ENCODE measurements at places on chromosomes 4 and X.

DNA sequence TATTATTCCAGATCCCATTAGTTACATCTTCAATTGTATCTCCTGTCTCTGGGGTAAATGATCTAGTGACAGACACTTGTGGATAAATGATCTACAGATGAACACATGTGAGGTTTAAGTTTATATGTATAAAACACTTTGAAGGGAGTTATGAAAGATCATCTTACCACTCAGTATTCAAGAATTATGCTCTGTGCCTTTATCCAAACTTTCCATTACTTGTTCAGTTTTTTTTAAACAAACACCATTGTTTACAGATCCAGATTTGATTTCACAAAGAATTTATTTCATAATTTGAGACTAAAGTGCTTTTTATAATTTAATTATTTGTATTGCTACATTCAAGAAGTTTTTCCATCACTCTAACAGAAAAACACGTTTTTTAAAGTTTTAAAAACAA, 142.5 kb downstream of the HHIP start:
- no peak for DNase-seq

DNA sequence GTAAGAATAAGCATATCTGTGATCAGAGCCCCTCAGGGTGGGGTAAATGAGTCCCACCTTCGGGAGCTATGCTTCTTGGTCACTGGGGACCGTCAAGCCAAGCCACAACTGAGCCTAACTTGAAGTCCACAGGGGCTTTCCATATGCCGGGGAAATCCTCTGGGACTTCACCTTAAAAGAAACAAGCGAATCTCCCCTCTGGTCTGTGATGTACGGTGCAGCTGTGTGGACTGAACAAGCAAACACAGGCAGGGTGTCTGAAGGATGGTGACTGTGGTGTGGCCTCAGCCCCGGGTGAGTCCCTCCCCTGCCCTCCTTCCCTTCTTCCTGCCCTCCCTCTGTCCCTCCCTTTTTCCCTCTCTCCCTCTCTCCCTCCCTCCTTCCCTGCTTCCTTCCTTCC, 29.7 kb upstream of the PPP2R2C start:
- DNase-seq, result no peak

DNA sequence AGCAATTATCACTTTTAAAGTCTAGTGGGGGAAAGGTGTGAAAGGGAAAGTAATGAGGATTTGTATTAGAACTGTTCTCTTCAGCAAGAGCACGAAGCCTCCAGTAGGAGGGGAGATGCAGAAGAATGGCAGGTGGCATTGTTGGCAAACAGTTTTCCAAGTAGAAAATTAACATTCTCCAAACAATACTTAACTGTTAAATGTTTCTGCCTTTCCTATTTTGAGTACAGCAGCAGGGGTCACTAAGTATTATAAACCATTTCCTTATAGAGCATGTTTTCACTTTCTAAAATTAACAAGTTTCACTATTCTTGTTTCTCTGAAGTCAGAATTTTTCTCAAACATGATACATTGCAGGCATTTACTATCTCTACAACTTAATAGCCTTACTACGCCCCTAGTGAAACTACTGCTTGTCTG, 58.7 kb downstream of the LEF1 start:
- no peak for DNase-seq

DNA sequence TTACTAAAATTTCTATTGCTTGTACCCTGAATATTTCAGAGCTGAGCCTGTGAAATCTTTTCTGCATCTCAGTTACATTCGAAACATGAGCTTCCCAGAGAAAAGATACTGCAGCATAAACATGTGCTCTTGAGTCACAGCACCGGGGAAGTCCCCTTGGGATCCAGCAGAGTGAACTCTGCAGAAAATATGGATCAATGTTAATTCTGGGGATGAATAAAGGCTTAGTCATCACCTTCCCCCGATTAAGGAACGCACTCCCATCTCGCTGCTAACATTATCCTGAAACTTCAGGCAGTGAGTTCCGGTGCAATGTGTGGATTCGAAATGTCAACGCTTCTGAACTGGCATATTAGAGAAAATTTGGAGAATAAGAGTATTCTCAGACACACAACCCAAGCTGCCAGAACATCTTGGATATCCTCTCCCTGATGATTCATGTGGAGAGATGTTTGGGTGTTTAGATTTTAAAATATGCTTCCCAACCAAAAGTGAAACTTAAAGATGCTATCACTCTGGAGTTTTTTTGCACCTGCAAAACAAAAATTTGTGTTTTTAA, 90.8 kb downstream of the IRF2 start:
- no peak for DNase-seq

DNA sequence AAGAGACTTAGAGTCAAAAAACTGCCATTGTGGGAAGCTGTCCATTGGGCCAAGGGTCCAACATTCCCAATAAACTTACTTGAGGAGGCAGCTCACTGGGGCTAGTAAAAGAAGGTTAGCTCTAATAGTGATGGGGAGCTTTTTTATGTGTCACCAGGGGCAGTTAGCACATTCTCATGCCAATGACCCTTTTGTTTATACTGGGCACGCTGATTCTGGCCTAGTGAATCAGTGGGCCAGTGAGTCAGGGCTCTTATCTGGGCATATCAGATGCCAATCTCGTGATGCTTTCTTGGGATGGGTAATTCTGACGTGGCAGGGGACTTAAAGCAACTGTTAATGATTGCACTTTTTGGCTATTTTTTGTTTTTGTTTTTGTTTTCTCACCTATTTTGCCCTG, 27.8 kb downstream of the TCEAL1 start:
- DNase-seq, result no peak

DNA sequence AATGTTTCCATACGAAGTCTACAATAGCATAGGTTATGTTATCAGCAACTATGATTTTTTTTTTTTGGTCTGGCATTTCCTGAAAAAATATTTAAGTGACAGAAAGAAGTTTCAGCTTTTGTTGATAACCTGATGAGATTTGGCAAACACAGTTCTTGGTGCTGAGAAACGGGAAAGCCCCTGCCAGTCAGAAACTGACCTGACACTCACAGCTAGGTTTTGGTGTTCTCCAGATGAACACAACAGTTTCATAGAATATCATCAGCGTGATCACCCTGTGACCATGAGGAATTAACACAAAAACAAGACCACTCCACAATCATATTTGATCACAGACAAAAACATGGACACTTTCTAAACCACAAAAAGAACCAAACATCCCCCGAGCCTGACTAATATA, 152.5 kb upstream of the DCAF8L1 start:
- no peak for DNase-seq

GRCh38 chrX:1464971-1465285, 12.2 kb upstream of the ASMTL start:
- no peak for DNase-seq

DNA sequence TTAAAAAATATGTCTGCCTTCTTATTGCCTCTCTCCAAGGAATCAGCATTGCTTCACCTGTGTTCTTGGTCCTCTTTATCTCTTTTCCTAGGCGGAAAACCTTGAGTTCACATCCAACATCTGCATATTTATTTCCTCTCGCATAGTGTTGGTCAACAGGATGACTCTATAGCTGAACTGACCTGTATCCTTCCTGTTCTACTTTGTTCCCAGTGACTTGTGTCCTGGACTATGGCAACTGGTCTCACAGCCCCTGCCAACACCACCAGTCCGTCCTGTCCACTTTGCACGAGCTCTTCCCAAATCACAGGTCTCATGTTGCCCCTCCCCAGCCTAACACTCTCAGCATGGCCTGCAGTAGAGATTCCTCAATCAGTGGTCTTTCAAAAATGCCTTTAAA, 2.0 kb downstream of the DIPK2B start:
- DNase-seq, result no peak

DNA sequence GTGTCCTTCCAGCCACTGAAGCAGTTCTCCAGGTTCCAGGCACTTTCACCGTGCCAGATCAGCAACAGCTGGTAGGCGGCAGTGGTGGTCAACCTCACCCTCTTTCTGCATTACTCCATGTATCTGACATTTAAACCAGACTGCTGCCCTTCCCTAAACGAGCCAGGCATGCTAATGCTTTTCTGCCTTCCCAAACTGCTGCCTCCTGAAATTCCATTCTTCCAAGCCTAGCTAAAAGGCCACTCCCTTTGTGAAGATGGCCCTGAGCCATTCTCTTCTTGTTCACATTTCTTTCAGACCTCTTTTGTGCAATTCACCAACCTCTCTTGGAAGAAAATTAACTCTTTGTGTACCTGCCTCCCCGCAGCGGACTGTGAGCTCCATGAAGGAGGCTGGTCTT, 73.7 kb downstream of the CHST7 start:
- no peak for DNase-seq

GRCh38 chr4:140054861-140055260, 99.1 kb downstream of the MAML3 start:
- DNase-seq, result no peak

GRCh38 chrX:4181782-4182407, 468.4 kb upstream of the PRKX start:
- no peak for DNase-seq

- no peak for DNase-seq
These were observed 6.4 kb upstream of the BGN start for GRCh38 chrX:153488231-153488914.

GRCh38 chrX:51694254-51694653, 11.6 kb upstream of the CENPVL2 start:
- DNase-seq, result no peak
